Activated CD8-positive, alpha-beta memory T cell treated with anti-CD3 and anti-CD28 coated beads for 1 hour (primary cell): ENCODE measurements at places on chromosomes 4 and X.

DNA sequence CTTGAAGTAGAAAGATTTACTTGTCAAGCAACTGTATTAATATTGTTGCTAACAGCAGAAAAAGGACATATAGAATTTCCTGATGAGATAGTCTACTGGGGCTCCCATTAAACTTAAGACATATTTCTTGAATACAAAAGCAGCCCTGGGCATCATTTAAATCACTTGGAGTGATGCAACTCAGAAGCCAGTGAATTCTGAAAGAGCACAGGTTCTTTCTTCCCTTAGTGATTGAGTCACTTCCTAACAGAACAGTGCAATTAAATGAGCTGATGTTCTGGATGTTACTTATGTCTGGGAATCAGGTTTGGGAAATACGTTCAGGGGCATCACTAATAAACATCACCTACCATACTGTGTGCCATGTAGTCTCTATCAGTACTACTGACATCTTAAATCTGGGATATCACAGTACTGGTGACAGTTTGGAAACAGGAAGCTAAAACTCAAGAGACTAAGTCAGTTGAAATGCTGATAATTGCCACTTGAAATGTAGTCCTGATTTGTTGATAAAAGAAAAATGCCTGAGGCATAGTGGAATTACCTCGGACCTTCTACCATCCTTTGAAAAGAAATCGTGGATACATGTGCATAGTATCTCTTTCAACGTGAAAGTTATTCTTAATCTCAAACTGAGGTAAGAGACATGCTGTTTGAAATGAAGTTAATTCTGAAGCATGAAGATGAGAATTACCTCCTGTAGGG, 249.2 kb upstream of the GPRIN3 start:
- no peak for DNase-seq

DNA sequence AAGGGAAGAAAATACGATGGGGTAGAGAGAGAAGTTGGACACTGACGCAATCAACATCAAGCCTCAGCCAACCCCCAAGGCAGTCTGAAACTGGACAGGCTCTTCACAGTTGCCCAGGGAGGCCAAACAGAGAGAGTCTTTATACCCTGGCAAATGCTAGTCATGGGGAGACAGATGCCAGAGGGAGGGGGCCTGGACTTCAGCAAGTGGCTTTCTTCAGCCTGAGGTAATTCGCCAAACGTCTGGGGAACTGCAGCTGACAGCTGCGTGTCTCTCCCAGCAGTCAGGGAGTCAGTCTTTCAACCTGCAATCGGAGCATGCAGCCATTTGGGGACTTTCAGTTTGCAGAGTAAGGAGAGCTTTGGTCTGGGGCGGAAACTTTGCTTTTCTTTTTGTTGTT, 521.6 kb downstream of the TRIML1 start:
- DNase-seq, result no peak

DNA sequence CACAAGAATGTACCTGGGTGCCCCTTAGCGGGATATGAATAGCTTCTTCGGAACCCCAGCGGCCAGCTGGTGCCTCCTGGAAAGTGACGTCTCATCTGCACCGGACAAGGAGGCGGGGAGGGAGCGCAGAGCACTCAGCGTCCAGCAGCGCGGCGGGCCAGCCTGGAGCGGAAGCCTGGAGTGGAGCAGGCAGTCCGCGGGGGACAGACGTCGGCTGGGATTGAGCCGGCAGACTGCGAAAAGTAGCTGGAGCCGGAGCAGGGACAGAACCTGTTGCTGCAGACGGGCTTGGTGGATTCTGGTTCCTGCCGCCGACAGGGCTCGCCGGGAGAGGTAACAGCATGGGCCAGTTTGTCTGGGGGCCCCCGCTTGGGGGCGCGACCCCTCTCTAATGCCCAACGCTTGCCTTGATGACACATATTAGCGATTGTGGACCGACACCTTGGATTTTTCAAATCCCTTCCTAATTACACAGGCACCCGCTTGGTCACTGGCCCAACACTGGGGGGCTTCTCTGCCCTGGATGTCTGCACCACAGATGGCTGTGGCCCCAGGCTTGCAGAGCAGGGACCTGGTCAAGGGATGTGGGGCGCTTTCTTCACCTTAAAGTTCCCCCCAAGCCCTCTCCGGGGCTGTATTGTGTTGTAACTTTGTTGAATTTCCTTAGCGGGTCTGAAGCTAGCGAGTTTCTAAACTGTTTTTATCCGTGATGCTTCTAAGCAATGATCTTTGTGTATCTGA, at the start of gene NPFFR2:
TSS of gene NPFFR2 (plus strand) at position 133 of the 741 bp plus-strand sequence. CDS start 96,592 bp downstream, outside the sequence.
- DNase-seq, result no peak

DNA sequence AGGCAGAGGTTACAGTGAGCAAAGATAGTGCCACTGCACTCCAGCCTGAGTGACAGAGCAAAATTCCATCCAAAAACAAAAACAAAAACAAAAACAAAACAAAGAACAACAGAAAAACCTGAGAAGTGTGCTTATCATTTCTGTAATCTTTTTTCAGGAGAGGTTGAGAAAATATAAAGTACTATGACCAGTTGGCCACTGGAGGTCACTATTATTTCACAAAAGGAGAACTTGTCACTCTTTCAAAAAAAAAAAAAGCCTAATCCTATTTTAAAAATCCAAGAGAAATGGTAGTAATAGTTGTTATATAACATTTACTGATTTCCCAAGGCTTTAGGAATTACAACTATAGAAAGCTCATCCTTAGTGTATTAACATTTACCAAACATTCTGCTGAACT, 24.9 kb upstream of the RNF150 start:
- DNase-seq, result no peak

GRCh38 chrX:91122151-91122694, 312.4 kb upstream of the PABPC5 start:
- no peak for DNase-seq

DNA sequence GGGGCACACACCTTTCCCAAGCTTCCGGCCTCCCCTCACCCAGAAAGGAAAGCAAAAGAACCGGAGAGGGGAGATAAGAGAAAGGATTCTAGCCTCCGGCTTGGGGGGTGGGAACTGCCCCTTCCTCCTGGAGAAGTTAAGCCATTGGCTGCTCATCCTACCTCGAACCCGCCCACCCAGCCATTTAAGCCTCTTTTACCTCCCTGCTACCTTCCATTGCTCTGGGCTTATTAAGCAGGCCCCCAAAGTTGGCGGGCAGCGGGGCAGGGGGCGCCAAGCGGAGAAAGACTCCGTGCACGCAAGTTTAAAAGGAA, 2.3 kb downstream of the MAML3 start:
- peak; percentile 40 for DNase-seq

DNA sequence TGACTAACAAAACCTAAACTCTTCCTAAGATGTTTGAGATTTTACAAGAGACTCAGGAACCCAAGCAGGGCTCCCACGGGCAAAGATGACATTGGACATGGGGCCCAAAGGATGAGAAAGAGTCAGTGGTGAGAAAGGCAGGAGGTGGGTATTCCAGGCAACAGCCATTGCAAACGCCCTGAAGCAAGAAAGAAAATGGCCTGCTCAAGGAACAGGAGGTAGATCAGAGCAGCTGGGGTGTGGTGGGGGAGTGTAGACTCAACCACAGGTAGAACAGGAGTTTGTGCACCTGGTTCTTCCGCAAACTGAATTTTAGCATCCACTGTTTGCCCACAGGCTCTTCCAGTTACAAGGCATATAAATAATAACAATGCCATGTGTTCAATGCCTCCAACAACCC, 3.3 kb downstream of the PPP2R2C start:
- DNase-seq, result no peak

- DNase-seq, result no peak
These were observed 71.1 kb upstream of the KCNIP4 start for GRCh38 chr4:22019676-22020075.

DNA sequence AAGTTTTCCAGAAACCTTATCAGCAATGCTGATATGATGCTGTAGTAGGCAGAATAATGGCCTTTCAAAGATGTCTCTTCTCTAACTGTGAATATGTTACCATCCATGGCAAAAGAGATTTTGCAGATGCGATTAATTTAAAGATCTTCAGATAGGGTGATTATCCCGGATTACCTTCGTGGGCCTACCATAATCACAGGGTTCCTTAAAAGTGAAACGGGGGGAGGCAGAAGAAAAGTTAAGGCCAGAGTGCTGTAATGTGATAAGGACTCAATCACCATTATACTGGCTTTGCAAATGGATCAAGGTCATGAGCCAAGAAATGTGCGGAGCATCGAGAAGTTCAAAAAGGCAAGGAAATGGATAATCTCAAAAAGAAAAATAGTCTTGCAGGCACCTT, 459.6 kb downstream of the CCSER1 start:
- DNase-seq, result no peak

DNA sequence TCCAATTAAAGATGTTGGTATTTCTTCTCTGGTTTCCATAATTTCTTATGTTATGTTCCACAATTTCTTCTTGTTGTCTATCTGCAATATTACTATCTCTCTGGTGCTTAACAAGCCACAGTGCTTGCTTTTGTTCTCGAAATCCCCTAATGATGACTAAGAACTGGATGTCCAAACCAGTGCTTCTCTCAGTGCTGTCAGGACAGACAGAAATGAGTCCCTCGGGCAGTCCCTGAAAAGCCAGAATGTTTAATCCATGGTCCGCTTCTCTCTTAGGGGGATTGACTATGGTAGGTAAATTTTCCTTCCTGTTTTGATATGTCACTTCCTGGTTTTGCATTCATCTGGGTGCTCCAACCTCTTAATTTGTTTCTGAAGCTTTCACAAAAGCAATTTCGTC, 321.6 kb upstream of the PCDH10 start:
- DNase-seq, result no peak

- no peak for DNase-seq
These were observed 365.8 kb upstream of the TENM3 start for GRCh38 chr4:181877329-181877848.

DNA sequence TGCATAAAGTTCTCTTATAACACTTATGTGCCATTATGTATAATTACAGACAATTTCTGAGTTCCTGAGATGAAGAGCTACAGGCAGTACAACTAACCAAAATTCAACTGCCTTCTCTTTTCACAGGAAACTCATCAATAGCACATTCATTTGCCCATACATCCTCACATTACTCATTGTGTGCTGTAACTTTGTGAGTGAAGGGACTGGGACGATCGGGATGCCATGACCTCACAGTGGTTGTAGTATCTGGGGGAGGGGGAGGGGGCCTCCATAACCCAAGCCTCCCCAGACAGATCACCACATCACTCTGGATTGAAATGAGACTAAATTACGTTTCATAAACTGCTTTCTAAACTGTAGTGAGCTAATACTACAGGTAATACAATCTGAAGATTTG, 60.7 kb downstream of the ABCG2 start:
- DNase-seq, result no peak

DNA sequence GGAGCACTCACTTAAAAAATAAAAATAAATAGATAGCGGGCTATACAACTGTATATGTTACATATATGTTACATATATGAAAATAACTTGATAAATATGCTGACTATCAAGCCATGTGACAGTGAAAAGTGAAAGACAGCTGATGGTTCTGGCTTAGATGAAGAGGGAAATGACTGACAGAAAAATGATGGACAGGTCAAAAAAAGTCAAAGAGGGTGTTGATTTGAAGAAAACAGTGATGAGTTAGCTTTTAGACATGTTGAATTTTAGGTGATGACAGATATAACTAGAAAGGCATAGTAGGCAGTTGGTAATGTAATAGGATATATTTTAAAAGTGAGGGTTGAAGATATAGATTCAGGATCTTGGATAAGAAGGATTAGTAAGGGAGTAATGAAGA, 37.8 kb downstream of the FBXO8 start:
- DNase-seq, result no peak

- no peak for DNase-seq
These were observed 45.9 kb upstream of the RHOH start for GRCh38 chr4:40150932-40151331.

GRCh38 chrX:27336466-27337091, 126.6 kb downstream of the PPP4R3C start:
- DNase-seq, result no peak

DNA sequence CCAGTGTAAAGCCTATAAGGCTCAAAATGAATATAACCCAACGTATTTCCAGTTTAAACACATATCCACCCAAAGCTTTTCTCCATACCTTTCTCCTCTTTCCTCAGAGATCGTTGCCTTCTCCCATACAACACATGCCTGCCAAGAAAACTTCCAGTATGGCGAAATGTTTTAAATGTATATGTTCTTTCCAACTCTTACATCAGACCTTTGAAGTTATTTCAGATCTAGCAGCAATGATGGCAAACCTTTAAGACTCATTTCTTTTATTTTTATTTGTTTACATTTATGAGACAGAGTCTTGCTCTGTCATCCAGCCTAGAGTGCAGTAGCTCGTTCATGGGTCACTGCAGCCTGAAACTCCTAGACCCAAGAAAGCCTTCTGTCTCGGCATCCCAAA, 265.4 kb downstream of the BMPR1B start:
- DNase-seq, result no peak

GRCh38 chrX:101257448-101258258, 33.5 kb downstream of the TAF7L start:
- DNase-seq, result no peak

GRCh38 chr4:81164623-81165416, 50.2 kb downstream of the PRKG2 start:
- DNase-seq, result no peak

DNA sequence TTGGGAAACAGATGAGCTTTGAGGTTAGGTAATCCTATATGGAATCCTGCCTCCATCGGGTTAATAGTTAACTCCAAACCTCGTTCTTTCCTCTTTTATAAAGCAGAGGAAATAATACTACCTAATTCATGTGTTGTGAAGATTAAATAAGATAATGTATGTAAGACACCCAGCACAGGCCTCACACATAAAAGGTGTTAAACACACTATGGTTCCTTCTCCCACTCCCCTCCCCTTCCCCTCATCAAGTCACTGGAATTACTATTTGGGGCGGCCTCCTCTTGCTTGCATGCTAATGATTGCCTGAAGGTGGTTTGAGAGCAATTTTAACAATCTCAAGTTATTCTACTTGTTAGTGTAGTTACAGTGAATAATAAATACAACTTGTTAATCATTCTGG, 404.4 kb upstream of the RASGEF1B start:
- no peak for DNase-seq

DNA sequence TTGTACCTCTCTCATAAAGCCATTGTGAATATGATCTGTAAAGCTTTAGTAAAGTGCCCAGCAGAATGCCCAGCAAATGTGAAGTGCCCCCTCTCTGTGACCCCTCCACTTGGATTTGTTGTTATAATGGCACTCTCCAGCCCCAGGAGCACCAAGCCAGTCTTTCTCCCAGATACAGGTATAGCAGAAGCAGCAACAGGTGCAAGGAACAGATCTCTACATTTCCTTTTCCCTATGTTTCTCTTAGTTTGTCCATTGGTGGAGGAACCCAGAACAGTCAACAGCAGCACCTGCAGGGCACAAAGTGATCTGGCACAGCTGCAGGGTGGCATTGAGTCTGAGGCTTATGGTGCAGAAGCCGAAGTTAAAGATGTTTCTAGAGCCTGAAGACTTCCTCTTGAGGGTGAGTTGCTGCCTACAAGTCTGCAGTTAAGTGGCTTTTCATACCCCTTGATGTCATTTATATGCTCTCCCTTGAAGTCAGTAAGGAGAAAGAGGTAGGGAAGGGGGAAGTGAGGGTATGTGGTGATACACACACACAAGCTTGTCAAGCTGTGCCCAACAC, 16.1 kb upstream of the CXCL3 start:
- DNase-seq, result no peak

- no peak for DNase-seq
These were observed 21.1 kb upstream of the PIGA start for GRCh38 chrX:15356444-15356843.
